ENCODE measurements at places on chromosomes 16 and 17.

GRCh38 chr17:67151717-67152116 lies 93.3 kb downstream of the HELZ start:
- DNase-seq, result no peak

DNA sequence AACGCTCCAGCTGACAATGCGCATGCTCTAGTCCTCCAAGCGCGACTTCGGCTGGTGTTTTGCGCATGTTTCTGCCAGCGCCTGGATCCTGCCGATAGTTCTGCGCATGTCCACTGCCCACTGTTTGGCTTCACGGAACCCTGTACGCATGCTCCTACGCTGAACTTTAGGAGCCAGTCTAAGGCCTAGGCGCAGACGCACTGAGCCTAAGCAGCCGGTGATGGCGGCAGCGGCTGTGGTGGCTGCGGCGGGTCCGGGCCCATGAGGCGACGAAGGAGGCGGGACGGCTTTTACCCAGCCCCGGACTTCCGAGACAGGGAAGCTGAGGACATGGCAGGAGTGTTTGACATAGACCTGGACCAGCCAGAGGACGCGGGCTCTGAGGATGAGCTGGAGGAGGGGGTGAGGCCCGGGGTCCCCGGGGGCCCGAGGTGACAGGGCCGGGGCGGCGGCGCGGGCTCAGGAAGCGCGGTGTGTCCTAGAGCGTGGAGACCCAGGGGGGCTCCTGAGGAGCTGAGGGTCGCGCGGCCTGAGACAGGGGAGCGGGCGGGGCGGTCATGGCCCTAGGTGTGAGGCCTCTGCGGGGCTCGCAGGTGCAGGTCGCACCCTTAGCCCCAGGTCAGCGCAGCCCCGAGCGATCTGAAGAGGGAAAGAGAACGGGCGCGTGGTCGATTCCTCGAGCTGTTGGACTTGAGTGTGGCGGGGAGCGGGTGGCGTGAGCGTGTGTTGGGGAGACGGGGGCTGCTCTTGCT lies at the start of the genes RPS6KB1 and TUBD1:
Gene RPS6KB1 (plus strand): TSS at position 198 of the 752 bp plus-strand sequence. CDS start 64 bp downstream, at position 262.
Gene TUBD1 (minus strand): TSS at position 20 of the 752 bp plus-strand sequence. CDS start 1,941 bp downstream, outside the sequence.
- peak; percentile 97 for DNase-seq

GRCh38 chr16:77457046-77457445 lies 22.2 kb upstream of the ADAMTS18 start:
- no peak for DNase-seq

- no peak for DNase-seq
Measured at GRCh38 chr16:72124761-72125634, 31.4 kb downstream of the DHX38 start.

- no peak for DNase-seq
Measured at GRCh38 chr17:62781356-62781755, 26.8 kb downstream of the MARCHF10 start.

Data from stimulated activated naive CD4-positive, alpha-beta T cell (primary cell).